ENCODE measurements at places on chromosomes 11 and 22. TPM values are rescaled to one million over a fixed set of nuclear protein-coding genes. Genes with fewer than 3 reads are reported as not detected.

Gene C11orf42
- 1.2 TPM for polyA plus RNA-seq

Gene FIBIN
- polyA plus RNA-seq = 67.8 TPM

Gene POLA2
- polyA plus RNA-seq = 16.2 TPM

Gene WNT7B
- polyA plus RNA-seq = 21.6 TPM

Gene TMEM121B
- polyA plus RNA-seq = 12.9 TPM

Gene RTN4R
- 25.9 TPM for polyA plus RNA-seq

Gene TRIM68
- polyA plus RNA-seq = 14.0 TPM

Gene NPTXR
- 91.2 TPM for polyA plus RNA-seq

Gene UPB1
- 1.5 TPM for polyA plus RNA-seq

Measured in spinal cord (tissue), 10 donors.